SJSA1 (cell line): ENCODE measurements at places on chromosomes 12 and 14. TPM values are rescaled to one million over a fixed set of nuclear protein-coding genes. Genes with fewer than 3 reads are reported as not detected.

Gene NGB
- not detected in 2 replicates for total RNA-seq

Gene ARMH4
- total RNA-seq = 0.29 TPM in 1 of 2 replicates, not detected in the other

Gene ADAM21
- total RNA-seq = 0.26 TPM in 1 of 2 replicates, not detected in the other

Gene RBP5
- total RNA-seq = not detected in 2 replicates

Gene AQP2
- not detected in 2 replicates for total RNA-seq

Gene TMEM233
- not detected in 2 replicates for total RNA-seq

Gene IL31
- total RNA-seq = not detected in 2 replicates

Gene SYCP3
- total RNA-seq = not detected in 2 replicates

Gene TGM1
- 0.76 TPM in 1 of 2 replicates, not detected in the other for total RNA-seq

Gene TPI1
- total RNA-seq = 1,911 and 2,129 TPM in 2 replicates

Gene TSPAN11
- total RNA-seq = 2.2 and 2.7 TPM in 2 replicates

Gene STXBP6
- total RNA-seq = 0.78 and 6.4 TPM in 2 replicates

Gene RFLNA
- not detected in 2 replicates for total RNA-seq

Gene KRT81
- 0.13 TPM in 1 of 2 replicates, not detected in the other for total RNA-seq

Gene SERPINA12
- not detected in 2 replicates for total RNA-seq

Gene RNASE1
- total RNA-seq = not detected in 2 replicates

Gene WASHC4
- total RNA-seq = 58.1 and 70.5 TPM in 2 replicates

Gene TAMALIN
- total RNA-seq = 6.8 and 13.1 TPM in 2 replicates

Gene FAM186B
- 0.06 and 0.18 TPM in 2 replicates for total RNA-seq

Gene WSCD2
- total RNA-seq = not detected in 2 replicates

Gene CLSTN3
- 0.82 TPM in 1 of 2 replicates, not detected in the other for total RNA-seq

Gene IQSEC3
- total RNA-seq = not detected in 2 replicates

Gene C1QL4
- 0.34 and 1.9 TPM in 2 replicates for total RNA-seq

Gene KCNMB4
- 0.09 and 0.21 TPM in 2 replicates for total RNA-seq

Gene CLEC4D
- total RNA-seq = not detected in 2 replicates

Gene RD3L
- not detected in 2 replicates for total RNA-seq

Gene DIO3
- not detected in 2 replicates for total RNA-seq

Gene LHX5
- total RNA-seq = not detected in 2 replicates

Gene ATG101
- total RNA-seq = 78.6 and 115 TPM in 2 replicates

Gene KRT79
- total RNA-seq = 0.08 and 1.1 TPM in 2 replicates

Gene OASL
- not detected in 2 replicates for total RNA-seq

Gene TAPBPL
- total RNA-seq = 1.1 and 5.4 TPM in 2 replicates

Gene ISCU
- 86.7 and 135 TPM in 2 replicates for total RNA-seq

Gene CLEC14A
- not detected in 2 replicates for total RNA-seq

Gene SPTB
- total RNA-seq = 1.1 and 2.0 TPM in 2 replicates

Gene GPR135
- total RNA-seq = 1.8 and 2.7 TPM in 2 replicates
